ENCODE measurements at places on chromosomes 6 and 20.

DNA sequence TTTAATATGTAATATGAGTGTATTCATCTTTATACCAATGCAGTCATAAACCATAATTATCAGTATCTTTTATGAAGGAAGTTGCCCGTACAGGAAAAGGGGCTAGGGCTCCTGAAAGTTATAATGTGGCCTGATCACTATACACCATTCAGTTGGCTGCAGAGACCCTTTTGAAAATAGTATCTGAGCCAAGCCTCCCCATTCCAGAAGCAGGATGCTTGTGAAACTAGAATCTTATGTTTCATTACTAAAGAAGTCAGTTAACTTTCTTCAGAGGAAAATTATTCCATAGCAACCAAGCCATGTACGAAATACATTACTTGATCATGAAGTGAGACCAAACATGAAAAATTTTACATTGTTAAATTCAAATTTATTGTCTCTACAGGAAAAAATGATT lies 251.5 kb upstream of the TCF21 start:
- DNase-seq: no peak

GRCh38 chr6:45417436-45417835 lies 39.7 kb upstream of the SUPT3H start:
- no peak for DNase-seq

DNA sequence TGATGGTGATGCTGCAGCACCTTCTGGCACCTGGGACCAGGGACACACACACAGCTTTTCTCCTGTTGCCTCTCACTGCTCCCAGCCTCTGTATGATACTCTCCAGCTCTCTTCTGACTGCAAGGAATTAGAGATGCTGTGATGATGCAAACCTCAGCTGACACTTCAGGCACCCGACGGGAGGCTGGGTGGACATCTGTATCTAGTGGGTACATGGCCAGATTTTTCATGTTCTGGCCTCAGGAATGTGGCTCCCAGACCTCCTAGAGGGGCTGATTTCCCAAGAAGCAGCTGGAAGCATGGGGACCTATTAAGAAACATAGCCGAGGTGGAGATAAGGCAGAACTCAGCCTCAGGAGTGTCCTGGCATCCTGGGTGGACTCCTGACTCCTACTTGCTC lies 6.8 kb upstream of the EPB41L1 start:
- no peak for DNase-seq

DNA sequence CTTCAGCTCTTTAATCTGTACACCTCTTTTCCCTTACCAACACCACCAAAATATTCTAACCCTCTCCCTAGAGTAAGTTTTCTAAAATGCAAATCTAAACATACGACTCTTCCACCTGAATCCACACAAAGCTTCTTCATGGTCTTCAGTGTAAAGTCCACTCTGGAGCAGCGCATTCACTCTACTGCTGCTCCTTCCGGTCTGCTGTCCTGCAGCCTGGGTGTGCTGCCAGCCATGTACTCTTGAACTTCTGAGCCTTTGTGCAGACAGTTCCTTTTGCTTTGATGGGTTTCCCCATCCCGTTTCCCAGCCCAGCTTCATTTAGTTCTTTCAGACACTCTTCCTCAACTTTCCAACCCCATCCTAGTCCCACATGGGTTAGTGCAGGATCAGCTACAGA lies 108.7 kb upstream of the SGK1 start:
- no peak for DNase-seq

GRCh38 chr6:73264446-73264845 lies 1.4 kb upstream of the KHDC1 start:
- DNase-seq: no peak
